SJCRH30 (cell line): ENCODE measurements at places on chromosomes 16 and 17. TPM values are rescaled to one million over a fixed set of nuclear protein-coding genes. Genes with fewer than 3 reads are reported as not detected.

GRCh38 chr17:77356109-77356689, 215.4 kb downstream of the SEC14L1 start:
- no peak for DNase-seq
- H3K27me3 ChIP-seq, result no peaks in the 10 kb centered on the region
- no peak overlapping the region for H3K4me3 ChIP-seq
- H3K36me3 ChIP-seq, result no peaks in the 10 kb centered on the region

DNA sequence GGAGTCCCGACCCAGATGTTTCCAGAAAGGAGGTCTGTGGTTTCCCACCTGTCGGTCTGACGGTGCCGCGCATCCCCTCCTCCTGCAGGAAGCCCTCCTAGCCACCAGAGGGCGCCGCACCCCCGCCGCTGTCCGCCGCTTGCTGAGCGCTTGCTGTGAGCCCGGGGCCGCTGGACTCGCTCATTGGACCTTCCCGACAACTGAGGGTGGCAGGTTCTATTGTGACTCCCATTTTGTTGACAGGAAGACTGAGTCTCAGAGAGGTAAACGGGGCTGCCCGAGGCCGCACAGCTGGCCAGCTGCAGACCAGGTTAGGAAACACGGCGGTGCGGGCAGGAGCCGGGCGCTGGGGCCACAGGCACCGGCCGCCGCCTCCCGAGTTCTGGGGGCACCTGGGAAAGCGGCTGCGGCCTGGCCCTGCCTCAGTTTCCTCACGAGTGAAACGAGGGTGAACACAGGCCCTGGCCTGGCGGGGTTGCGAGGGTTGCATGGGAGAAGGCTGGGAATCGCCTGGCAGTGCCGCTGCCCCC, 191.1 kb upstream of the CIBAR2 start:
- H3K4me1 ChIP-seq, result peaks cover 45% of the 10 kb centered on the region
- no peaks in the 10 kb centered on the region for H3K27me3 ChIP-seq
- H3K36me3 ChIP-seq, result no peaks in the 10 kb centered on the region
- H3K4me3 ChIP-seq, result no peak overlapping the region
- no peak for DNase-seq

GRCh38 chr17:1997289-1997926, 27.7 kb downstream of the RTN4RL1 start:
- peaks cover 10% of the 10 kb centered on the region for H3K4me1 ChIP-seq
- H3K27ac ChIP-seq, result no peak overlapping the region
- no peaks in the 10 kb centered on the region for H3K36me3 ChIP-seq
- no peaks in the 10 kb centered on the region; the same call in 1 of the 2 replicates for H3K27me3 ChIP-seq

- H3K4me3 ChIP-seq, result no peak overlapping the region
- DNase-seq, result no peak
- no peaks in the 10 kb centered on the region for H3K36me3 ChIP-seq
Measured at GRCh38 chr16:84548971-84549844, 44.7 kb upstream of the MEAK7 start.

DNA sequence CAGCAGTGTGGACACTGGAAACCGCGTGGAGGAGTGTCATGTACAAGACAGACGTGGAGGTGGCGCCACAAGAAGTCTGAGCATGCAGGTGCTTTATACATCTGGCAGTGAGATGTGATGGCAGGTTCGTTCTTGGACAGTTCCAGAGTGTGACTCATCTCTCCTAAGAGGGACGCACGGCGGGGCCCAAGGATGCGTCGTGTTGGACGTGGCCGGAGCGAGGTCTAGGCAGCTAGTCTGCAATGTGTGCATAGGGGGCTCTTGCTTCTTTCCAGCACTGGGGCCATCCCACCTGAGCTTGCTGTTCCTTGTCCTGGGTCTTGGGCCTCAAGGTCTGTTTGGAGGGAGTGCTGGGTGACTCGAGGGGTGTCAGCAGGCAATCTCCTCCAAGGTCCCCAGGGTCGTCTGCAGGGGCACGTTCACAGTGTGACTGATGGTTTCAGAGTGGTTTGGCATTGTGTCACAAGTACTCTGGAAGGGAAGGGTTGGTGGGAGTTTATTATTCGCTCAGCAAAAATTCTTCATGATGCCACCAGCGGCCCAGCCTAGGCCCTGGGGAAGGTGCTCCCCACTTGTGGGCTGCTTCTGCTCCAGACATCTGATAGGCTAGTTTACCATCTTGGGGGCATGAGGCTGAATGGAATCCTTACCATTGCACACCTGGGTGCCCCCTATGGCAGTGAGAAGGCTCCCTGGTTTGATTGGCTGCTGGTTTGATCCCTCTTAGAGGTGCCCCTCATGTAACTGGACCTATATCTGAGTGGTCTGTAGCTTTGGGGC, 22.1 kb downstream of the SPACA3 start:
- no peaks in the 10 kb centered on the region for H3K4me1 ChIP-seq
- H3K4me3 ChIP-seq, result no peak overlapping the region
- H3K27me3 ChIP-seq, result peaks cover 61% of the 10 kb centered on the region

The PPM1E gene
- 2.7 and 3.2 TPM in 2 replicates for total RNA-seq

The RAB26 gene
- 1.0 and 1.4 TPM in 2 replicates for total RNA-seq

The SNX20 gene
- not detected in 2 replicates for total RNA-seq

The HID1 gene
- 0.71 and 1.7 TPM in 2 replicates for total RNA-seq

The DHRS7C gene
- not detected in 2 replicates for total RNA-seq

The GCGR gene
- total RNA-seq, result 0.04 TPM in 1 of 2 replicates, not detected in the other

The FSCN2 gene
- 0.43 and 0.61 TPM in 2 replicates for total RNA-seq
